Uterine smooth muscle cell (primary cell): ENCODE measurements at places on chromosomes 2 and 18. TPM values are rescaled to one million over a fixed set of nuclear protein-coding genes. Genes with fewer than 3 reads are reported as not detected.

CXCR4 gene
- total RNA-seq, result 0.11 and 0.25 TPM in 2 replicates

NAT8 gene
- not detected in 2 replicates for total RNA-seq

ABCG8 gene
- total RNA-seq, result not detected in 2 replicates

C2orf80 gene
- total RNA-seq, result not detected in 2 replicates

POTEI gene
- not detected in 2 replicates for total RNA-seq

DSG4 gene
- not detected in 2 replicates for total RNA-seq

STRN gene
- 17.4 and 17.7 TPM in 2 replicates for total RNA-seq

KHK gene
- total RNA-seq, result 1.2 and 3.1 TPM in 2 replicates

EFEMP1 gene
- 10.8 and 35.9 TPM in 2 replicates for total RNA-seq

FBXO36 gene
- 1.9 and 4.5 TPM in 2 replicates for total RNA-seq

AQP12B gene
- not detected in 2 replicates for total RNA-seq

SGO2 gene
- total RNA-seq, result 9.9 and 27.8 TPM in 2 replicates

TTN gene
- total RNA-seq, result 1.7 and 3.9 TPM in 2 replicates
